T follicular helper cell (primary cell): ENCODE measurements at places on chromosomes 12 and 14.

GRCh38 chr12:16037533-16037932 is 126.4 kb downstream of the DERA start:
- no peak for DNase-seq

GRCh38 chr12:51005671-51006070 is 20.5 kb downstream of the SLC11A2 start:
- no peak for DNase-seq

DNA sequence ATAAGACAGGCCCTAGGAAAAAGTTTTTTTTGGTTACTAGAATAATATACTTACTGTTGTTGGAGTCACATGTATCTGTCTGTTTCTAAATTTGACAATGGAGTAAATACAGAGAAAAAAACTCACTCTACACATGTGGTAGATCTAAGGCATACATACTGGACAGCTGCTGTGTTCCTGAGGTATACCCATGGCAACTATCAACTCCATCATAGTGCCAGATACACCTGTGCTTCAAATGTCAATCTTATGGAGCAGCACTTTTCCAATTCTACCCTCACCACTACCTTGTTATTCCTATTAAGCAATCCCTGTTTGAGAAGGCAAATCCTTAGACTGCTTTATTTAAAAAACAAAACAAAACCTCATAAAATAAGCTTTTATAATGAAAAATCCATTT is 3.3 kb downstream of the ZCRB1 start:
- no peak for DNase-seq

DNA sequence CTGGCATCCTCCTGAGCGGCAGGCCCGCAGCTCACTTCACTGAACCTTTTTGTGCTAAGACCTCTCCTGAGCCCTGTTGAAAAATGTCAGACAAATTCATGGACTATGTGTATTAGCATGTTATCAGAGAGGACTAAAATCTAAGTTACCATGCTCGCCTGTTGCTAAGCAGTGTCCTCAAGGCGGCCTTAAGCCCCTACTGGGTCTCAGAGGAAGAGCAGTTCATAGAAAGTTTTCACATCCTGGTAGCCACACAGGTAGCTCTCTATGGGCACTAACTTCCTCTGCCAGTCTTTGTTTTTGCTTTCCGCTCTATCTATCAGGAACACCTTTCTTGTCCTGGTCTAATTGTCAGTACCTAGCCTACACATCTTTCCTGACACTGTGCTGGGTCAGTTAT is 306.6 kb upstream of the MIS18BP1 start:
- no peak for DNase-seq

DNA sequence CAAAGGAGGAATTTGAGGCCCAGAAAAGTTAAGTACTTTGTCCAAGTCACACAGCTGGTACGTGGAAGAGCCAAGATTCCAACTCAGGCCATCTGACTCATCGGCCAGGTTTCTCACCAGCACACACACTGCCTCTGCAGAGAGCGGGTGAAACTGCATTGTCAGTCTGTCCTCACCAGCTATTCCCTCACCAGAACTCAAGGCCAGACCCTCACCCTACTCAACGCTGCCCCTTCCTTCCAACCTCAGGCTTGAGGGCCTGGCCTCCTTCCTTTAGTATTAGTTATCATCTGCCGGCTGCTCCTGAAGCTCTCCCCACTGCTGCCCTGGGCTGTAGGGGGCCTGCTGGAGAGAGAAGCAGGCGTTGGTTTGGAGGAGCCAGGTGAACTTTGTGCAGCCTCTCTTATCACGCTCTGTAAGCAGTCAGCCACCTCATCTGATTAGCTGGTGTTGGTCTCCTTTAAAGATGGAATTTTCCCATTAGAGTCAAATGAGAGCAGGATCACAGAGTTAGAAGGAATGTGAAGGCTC is 16.6 kb upstream of the PLEK2 start:
- DNase-seq: no peak
